ENCODE measurements at places on chromosomes 11 and 22.

DNA sequence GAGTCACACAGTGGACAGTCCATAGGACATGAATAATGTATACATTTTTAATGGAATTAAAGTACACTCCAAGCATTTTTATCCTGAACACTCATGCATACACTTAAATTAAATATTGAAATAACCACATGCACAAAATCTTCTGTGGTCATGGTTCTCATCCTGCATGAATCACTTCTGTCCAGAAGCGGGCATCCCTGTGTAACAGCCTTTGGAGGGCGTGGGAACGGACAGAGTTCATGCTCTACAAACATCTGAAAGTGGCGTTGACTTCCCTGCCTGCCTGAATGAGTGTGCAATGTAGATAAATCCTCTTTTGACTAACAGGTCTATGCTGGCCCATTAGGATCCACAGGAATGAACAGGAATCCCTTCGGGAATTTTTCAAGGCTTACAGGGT lies 780.2 kb downstream of the BRD1 start:
- DNase-seq, result no peak

- DNase-seq, result no peak
Observed at GRCh38 chr11:35746356-35747153, 84.0 kb downstream of the TRIM44 start.

DNA sequence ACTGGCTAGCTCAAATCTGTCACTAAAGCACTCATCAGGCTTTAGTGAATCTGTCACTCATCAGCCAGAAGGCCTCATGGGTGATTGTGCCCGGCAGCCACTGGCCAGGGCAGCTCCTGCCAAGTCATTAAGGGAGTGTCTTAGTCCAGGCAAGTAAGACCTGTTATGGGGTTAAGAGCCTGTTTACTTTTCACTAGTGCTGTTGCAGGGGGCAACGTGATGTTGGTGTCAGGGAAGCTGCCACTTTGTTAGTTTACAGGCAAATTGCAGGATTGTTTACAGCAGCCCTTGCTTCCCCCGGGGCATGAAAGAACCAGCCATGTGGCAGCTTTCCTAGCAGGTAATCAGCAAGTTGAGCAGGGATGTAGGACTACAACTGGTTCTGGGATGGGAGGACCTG lies 155.6 kb upstream of the NCAM1 start:
- no peak for DNase-seq

- no peak for DNase-seq
Observed at GRCh38 chr11:61367406-61367805, 5.2 kb downstream of the TMEM138 start.

DNA sequence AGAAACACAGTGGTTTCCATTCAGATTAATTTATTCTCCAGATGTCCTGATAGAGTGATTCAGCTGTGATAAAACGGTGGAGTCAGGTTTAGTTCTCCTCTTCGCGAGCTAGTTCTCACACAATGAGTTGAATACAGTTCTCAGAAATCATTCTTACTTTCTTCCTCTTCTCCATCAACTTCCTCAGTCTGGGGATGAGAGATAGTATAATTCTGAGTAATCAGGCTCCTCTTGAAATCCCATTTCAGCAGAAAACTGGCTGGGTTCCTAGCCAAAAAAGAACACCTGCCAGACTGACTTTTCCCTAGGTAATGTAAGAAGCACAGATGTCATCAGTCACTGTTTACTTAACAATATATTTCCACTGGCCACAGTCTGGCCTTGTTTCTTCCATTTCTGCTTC lies 76.7 kb downstream of the SVIP start:
- no peak for DNase-seq

GRCh38 chr11:64858467-64859263 lies 14.2 kb upstream of the CDC42BPG start:
- DNase-seq, result no peak

DNA sequence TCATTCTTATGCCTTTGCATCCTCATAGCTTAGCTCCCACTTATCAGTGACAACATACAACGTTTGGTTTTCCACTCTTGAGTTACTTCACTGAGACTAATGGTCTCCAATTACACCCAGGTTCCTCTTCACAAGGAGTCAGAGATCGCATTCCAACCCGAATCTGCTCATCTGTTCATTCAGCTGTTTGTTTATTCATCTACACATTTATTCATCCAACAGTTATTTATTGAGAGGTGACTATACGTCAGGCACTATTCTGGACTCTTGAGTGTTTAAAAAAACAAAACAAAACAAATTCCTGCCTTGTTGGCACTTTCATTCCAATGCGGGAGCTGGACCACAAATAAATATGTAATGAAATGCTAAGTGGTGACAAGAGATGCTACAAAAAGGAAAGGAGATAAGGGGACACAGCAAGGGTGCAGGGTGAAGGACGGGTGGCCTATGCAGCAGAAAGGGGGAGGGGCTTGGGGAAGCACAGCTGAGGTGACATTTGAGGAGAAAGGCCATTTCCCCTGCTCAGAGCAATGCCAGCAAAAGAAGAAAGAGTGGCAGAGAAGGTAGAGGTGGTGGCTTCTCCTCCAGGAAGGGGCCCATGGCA lies 393.8 kb upstream of the SYN3 start:
- DNase-seq, result no peak

GRCh38 chr11:26985943-26986342 lies 8.0 kb upstream of the FIBIN start:
- DNase-seq, result no peak

DNA sequence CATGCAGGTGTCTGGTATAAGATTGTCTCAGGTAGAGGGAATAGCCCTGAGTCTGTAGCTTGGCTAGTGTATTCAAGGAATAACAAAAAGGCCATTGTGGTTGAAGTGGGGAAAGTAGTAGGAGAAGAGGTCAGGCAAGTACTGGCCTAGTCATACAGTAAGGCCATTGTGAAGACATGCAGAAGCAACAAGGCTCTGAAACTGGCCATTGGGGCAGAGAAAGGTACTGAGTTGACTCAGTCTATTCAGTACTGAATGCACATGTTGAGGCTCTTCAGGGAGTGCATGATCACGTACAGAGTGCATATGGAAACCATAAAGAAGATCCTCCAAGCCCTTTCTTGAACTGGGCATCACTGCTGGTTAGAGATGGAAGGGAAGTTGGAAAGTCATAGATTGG lies 477.6 kb downstream of the SOX6 start:
- no peak for DNase-seq

GRCh38 chr11:1702506-1702905 lies 5.5 kb downstream of the KRTAP5-6 start:
- DNase-seq, result no peak

GRCh38 chr11:118607401-118608359 lies at the start of gene PHLDB1:
TSS of gene PHLDB1 (plus strand) at chr11:118607615. CDS start at chr11:118613837, 6,222 bp downstream.
- peak; percentile 29 for DNase-seq

- peak; percentile 40 for DNase-seq
Observed at GRCh38 chr11:8070417-8071115, 10.4 kb upstream of the TUB start.

DNA sequence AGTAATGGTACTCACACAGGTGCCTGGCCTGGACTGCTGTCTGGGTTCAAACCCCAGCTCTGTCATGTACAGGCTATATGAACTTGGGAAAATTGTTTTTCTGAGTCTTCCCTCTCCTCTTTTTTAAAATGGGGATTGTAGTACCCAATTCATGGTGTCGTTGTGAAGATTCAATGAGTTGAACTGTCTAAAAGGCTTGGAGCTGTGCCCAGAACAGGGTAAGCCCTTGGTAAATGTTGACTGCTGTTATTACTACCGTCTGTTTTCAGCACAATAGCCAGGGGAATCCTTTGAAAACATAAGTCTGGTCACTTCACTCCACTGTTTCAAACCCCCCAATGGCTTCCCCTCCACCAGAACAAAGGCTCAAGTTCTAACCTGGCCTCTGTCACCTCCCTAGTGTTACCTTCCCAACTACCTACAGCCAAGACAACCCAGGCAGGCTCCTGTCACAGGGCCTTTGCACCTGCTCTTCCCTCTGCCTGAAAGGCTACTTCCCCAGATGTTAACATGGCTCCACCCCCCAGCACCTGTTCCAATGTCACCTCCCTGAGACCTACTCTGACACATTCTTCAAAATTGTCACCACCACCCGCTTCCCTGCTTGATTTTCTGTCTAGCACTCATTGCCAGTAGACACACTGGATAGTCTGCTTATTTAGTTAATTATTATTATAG lies 152.8 kb downstream of the CHST1 start:
- DNase-seq, result no peak

GRCh38 chr11:23725752-23726151 lies 771.1 kb upstream of the LUZP2 start:
- DNase-seq, result no peak

DNA sequence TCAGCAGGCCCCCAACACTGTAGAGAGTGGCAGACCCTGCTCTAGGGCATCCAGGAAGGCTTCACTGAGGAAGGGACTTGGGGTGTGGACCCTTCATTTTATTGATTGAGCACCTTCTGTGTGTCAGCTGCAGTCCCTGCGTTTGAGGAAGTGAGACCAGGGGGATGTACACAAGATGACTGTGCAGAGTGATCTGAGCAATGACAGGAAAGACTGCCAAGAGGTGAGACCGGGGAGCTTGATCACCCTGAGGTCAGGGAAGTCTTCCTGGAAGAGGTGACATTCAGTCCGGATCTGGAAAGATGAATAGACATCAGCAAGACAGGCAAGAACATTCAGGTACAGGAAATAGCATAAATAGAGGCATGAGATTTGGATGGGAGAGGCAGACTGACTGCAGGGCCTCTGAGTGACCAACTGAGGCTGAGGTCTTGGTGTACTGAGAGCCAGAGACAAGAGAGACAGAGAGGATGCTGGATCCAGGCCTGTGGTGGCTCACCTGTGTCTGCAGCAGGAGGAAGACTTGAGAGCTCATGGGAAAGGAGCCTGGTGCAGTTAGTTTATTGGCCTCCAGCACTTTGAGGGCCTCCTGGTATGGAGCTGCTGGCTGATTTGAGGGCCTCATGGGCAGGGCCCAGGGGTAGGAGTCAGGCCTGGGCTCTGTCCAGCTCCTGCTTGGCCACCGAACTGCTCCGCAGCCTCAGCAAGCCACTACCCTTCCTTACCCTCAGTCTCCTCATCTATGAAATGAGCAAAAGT lies 5.2 kb downstream of the DGAT2 start:
- DNase-seq, result no peak

GRCh38 chr11:108961095-108961494 lies 296.2 kb downstream of the DDX10 start:
- no peak for DNase-seq

- DNase-seq, result no peak
Observed at GRCh38 chr22:22030493-22031182, 48.1 kb upstream of the TOP3B start.

DNA sequence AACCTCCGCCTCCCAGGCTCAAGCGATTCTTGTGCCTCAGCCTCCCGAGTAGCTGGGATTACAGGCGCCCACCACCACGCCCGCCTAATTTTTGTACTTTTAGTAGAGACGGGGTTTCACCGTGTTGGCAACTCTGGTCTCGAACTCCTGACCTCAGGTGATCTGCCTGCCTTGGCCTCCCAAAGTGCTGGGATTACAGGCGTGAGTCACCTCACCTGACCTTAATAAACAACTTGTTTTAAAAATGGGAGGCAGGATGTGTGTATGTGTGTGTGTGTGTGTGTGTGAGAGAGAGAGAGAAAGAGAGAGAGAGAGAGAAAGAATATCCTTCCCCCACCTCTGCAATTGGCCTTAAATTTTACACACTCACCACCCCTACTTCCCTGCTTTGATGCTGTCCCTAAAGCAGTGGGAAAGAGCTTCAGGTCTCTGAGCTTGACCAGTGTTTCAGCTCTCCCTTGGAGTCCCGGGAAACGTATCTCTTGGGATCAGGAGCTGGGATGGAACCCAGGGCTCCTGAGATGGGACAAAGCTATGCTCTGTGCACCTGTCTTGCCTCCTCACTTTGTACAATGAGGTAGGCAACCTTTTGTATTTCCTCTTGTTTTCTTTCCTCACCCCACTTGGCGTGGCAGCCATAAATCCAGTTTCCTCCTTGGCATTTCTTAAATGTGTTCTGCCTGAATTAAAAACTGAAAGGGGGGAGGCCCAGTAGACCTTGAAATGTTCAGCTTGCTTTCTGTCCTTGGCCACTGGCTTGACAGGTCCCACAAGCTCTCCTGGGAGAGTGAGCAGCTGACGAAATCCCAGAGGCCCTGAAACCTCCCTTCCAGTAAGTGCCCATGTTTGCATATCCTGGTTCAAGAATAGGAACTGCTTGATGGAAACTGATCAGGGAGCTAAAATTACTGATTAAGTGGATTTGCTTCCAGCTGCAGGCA lies 17.8 kb upstream of the XBP1 start:
- peak; percentile 67 for DNase-seq

GRCh38 chr11:8258289-8258688 lies 5.4 kb downstream of the LMO1 start:
- no peak for DNase-seq
